NCI-H187 treated with DMSO at 0.1 percent for 48 hours (cell line): ENCODE measurements at places on chromosomes 3 and 15.

DNA sequence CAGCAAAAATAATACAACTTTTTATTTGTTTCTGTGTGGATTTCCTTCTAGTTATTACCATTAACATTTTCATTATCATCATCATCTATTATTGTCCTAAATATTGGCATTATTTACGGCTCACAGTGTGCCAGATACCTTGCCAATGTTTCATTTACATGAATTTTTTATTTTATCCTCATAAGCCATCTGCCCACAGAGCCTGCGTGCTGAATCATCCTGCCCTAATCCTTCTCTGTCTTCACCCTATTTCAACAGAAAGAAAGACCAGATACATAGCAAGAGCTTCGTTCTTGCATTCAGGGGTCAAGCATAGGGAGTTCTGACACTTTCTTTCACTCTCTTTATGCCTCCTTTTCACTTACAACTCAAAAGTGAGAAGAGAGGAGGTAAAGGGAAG, 82.0 kb downstream of the KCNMB2 start:
- no peak for DNase-seq

DNA sequence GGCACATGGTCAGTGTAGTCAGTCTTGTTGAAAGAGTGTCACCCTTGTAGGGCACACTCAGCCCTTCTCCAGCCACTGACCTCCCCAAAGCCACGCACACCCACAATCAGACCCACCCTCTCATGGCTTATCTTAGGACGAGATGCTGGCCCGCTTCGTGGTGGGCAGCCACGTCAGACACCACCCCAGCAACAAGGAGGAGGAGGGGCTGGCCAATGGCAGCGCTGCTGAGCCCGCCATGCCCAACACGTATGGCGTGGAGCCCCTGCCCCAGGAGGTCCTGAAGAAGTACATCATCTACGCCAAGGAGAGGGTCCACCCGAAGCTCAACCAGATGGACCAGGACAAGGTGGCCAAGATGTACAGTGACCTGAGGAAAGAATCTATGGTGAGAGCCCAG, 10.1 kb upstream of the PODXL2 start:
- no peak for DNase-seq

DNA sequence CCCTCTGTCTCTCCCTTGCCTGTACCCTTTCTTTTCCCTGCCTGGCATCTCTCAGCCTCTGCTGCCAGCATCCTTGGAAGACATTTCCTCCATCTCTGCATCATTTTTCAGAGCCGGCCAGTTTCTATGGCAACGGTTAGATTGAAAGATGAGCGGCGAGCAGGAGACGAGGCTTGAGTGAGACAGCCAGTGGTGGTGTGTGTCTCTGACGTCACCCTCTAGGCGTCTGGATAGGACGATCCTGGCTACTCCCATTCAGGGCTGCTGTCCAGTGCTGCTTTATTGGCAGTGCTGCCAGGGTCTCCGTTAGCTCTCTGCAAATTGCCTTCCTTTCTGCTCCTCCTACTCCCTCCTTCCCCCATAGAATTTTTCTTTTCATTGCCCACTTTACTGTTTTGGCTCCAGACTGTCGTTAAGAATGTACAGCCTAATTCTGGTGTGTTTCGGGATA, 57.9 kb downstream of the TRAK1 start:
- no peak for DNase-seq

GRCh38 chr15:101203607-101204189, 48.1 kb downstream of the CHSY1 start:
- no peak for DNase-seq

DNA sequence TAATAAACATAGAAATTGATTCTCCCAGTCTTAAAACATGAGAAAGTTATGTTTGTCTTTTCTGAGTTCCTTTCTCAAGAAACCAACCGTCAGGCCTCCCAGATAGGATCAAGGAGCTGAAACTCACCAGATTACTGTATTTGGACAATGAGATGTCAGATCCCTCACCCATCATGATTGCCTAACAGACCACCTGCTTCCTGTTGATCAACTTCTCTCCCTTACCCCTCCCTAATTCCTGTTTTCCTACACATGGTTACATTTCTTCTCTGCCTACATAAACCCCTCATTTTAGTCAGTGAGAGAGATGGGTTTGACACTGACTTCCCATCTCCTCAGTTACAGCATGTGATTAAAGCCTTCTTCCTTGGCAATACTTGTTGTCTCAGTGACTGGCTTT, 917.5 kb downstream of the FHIT start:
- no peak for DNase-seq

- DNase-seq, result no peak
These were observed 13.1 kb upstream of the SKOR1 start for GRCh38 chr15:67812241-67812644.

DNA sequence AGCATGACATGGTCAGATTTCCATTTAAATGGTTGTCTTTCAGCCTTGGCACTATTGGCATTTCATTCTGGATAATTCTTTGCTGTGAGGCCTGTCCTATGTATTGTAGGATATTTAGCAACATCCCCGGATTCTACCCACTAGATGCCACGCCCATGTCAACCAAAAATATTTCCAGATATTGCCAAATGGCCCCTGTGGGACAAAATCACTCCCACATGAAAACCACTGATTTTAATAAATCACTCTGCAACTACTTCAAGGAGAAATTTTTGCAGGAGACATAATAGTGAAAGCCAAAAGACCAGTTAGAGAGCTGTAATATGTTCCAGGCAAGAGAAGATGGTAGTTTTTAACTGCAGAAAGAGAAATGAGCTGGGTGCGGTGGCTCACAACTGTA, 55.9 kb upstream of the RARB start:
- no peak for DNase-seq

DNA sequence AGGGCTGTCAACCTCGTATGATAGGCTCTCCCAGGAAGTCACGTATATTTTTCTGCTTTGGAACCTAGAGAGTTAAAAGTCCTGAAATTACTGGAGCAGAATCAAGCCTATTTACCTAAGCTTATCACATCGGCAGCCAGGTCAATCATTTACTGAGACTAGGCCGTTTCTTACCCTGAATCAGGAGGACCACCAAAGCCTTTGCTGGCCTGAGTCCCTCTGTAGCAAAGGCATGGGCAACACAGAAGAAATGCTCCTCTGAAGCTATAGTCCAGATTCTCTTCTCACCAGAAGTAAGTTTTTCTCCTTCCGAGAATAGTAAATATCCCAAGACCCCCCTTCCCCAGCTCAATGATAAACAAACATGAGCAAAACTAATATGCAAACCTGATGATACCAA, 125.9 kb upstream of the PHLDB2 start:
- DNase-seq, result no peak

GRCh38 chr3:50623840-50624474, 7.0 kb downstream of the MAPKAPK3 start:
- no peak for DNase-seq

DNA sequence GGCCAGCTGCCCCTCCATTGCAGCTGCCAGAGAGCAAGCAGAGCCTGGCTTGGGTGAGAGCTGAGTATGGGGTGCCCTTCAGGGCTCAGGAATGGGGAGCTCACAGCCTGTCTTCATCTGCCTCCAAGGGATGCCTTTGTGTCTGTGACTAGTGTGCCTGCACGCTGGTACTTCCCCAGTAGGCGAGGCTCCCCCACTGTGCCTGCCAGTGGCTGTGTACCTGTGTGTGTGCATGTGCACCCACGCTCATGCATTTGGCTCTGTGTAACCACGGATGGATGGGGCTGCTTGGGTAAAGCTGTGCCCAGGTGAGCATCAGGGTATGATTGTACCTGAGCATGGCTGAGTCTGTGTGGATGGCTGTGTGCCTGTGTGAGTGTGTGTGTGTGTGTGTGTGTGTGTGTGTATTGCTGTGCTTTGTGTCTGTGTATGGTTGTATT, 2.3 kb upstream of the GRM2 start:
- no peak for DNase-seq

GRCh38 chr3:151903501-151903991, 30.1 kb downstream of the SUCNR1 start:
- DNase-seq, result no peak

DNA sequence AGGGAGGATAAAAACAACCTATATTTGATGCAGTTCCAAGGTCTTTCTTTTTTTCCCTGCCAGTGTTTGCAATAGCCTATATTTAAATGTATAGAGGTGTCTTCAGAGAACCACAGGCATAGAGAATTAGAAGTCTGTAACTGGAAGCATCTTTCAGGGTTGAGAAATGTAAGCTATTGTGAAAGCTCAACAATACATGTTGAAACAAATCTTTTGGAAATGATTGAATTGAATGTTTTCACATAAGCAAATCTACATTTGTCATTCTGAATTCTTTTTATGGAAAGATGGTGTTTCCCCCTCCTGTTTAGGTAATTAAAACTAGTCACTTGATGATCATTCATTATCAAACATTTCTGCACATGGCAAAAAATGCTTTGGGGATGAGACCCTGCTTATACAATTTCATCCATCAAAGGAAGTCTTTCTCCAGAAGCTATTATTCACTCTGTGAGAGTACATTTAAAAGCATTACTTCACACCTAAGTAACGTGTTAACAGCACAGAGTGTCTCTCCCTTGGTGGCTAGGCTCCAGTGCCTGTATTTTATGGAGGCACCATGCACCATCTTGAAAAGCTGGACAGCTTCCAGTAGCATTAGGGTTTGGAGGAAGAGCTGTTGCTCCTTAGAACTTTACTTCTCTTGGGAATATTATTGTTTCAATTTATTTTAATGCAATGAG, 406.2 kb downstream of the LSAMP start:
- no peak for DNase-seq

- no peak for DNase-seq
These were observed 52.8 kb upstream of the FAM98B start for GRCh38 chr15:38401106-38401505.

- no peak for DNase-seq
These were observed 52.4 kb upstream of the BLM start for GRCh38 chr15:90664650-90665287.

DNA sequence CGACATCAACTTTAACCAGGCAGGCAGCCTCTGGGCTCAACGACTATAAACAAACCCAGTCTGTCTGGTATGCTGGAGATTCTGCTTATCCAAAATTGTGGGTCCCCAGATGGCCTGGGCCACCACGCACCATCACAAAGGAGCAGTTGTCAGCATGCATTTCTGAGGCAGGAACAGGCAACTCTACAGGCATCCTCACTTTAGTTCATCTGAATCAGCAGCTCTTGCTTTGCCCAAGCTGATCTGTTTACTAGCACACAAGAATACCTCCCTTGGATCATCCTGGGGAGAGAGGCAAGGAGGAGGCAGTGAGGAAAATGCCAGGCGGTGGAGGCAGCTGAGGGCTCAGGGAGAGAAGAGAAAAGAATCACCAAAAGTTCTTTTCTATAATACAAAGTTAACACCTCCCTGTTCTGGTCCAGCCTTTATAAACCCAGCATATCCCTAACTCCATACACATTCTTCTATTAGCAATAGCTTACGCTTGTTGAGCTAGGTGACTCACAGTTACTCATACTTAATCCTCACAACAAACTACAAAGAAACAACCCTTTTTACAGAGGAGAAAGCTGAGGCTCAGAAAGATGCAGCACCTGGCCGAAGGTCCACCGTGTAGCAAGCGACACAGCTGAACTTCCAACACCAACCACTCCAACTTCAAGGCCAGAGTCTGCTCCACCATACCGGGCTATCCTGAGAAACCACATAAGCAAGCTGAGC, 33.6 kb downstream of the ZDHHC3 start:
- DNase-seq, result no peak

- no peak for DNase-seq
These were observed 638.0 kb downstream of the OTOL1 start for GRCh38 chr3:162134571-162134970.

DNA sequence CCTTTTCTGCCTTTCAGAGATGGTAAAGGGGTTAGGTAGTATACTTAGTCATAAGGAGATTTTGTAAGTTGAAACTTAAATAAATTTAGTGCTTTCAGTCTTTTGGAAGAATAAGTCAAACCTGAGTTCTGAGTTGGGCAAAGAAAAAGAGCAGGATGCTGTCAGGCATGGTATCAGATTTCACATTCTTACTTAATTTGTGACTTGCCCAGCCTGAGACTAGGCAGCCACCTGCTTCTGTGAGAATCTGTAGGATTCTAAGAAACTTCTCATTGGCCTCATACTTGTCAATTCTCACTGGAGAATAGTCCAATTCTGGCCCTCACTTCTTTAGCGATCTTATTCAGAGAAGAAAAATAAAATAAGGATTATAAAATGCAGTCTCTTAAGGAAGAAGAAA, 577.5 kb downstream of the DIPK2A start:
- no peak for DNase-seq

GRCh38 chr15:66156310-66156975, 97.1 kb downstream of the MEGF11 start:
- no peak for DNase-seq

DNA sequence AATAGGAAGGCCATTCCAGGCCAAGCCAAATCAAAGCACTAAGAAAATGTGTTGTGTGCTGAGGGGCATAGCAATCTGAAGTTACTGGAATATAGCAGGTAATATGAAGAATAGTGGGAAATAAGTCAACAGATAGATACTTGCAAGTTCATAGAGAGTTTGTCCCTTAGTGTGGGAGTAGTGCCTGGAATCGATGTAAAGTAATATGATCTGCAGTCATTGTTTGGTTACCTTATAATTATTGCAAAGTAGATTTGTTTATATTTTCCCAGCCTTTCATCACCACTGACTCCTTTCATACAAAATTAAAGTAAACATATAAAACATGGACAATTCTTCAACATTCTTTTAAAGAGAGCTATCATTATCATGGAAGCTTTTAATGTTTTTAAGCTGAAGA, 420.9 kb upstream of the NECTIN3 start:
- DNase-seq, result no peak

- DNase-seq, result no peak
These were observed 32.2 kb downstream of the RPLP1 start for GRCh38 chr15:69484837-69485236.

- DNase-seq, result no peak
These were observed 83.2 kb upstream of the ST3GAL6 start for GRCh38 chr3:98679986-98680385.

- no peak for DNase-seq
These were observed 27.4 kb downstream of the TASOR start for GRCh38 chr3:56655709-56656108.
